Amygdala (tissue), 56 donors: ENCODE measurements at places on chromosomes 1 and 21.
A peak's percentile ranks its signal among the peaks of the same experiment; 100 is the strongest.

DNA sequence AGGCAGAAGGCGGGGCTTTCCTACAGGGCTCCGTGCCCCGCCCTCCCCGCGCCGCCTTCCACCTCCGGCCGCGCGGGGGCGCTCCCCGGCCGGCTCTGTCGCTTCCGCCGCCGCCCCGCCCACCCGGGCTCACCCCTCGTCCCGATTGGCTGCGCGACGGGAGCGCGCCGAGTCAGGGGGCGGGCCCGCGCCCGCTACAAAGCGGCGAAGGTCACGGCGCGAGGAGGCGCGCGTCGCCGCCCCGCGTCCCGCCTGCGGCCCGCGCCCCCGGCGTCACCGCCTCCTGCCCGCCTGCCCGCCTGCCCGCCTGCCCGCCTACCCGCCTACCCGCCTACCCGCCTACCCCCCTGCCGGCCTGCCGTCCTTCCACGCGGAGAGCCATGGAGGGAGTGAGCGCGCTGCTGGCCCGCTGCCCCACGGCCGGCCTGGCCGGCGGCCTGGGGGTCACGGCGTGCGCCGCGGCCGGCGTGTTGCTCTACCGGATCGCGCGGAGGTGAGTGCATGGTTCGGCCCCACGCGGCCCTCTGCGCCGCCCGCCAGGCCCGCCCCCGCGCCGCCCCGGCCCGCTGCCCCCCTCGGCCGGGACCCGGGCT, at the start of gene TMEM201:
TMEM201 (plus strand) TSS at position 361 of the 593 bp plus-strand sequence; CDS start at position 381, 20 bp downstream.
- peak; percentile 74 for DNase-seq

DNA sequence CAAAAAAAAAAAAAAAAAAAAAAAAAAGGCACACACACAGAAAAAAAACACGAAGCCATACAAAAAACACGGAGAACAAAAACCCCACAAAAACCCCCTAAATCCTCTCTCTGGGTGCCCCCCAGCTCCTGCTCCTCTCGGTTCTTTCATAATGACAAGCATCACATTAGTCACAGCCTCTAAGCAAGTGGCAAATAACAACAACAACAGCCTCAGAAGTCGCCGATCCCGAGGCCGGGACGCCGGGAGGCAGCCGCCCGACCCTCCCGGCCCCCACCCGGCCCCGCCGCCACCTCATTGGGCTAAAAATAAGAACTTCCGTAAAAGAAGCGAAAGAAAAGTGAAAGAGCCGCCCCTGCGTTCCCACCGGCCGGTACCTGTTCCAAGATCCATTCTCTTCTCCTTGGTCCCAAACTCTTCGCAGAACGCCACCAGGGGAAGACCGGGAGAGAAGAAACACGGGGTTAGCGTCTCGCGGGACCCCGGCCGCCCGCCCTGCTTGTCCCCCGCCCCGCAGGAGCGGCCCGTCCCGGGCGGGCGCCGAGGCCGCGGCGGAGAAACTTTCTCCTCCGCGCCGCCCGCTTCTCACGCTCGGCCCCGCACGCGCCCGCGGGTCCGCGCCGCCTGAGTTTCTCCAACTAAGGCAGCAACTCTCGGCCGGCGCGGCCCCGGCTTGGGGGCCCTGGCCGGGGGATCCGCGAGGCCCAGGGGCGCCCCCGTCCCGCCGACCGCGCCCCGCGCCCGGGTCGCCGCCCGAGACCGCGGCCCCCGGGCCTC, 102.8 kb downstream of the CASZ1 start:
- DNase-seq = no peak

DNA sequence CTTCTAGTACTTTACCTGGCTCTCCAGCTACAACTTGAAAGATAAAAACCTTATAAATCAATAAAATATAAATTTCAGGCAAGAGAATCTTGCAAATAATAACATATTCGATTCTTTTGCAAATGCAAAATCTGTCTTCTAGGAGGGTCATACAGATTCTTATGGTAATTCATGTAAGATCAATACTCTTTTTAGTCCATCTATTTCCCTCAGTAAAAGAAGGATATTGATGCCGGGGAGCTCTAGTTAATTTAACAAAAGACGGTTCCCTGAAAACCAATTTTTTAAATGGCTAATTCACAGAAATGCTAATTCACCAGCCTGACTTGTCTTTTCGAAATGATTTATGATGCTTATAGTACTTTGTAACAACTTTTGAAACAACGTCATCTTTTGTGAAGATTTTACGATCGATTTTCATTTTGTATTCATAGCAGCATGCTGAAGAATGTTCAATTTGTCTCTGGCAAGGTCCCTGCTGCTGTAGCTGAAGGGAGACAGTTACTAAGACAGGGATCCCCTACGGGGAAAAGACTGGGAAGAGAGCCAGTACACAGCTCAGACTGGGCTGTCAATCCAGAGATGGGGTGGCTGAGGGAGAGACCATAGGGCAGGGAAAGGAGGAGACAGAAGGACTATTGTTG, 90.6 kb upstream of the SPAG17 start:
- no peak for DNase-seq

- no peak for DNase-seq
These were observed 47.3 kb upstream of the LYPLAL1 start for GRCh38 chr1:219126377-219126776.

DNA sequence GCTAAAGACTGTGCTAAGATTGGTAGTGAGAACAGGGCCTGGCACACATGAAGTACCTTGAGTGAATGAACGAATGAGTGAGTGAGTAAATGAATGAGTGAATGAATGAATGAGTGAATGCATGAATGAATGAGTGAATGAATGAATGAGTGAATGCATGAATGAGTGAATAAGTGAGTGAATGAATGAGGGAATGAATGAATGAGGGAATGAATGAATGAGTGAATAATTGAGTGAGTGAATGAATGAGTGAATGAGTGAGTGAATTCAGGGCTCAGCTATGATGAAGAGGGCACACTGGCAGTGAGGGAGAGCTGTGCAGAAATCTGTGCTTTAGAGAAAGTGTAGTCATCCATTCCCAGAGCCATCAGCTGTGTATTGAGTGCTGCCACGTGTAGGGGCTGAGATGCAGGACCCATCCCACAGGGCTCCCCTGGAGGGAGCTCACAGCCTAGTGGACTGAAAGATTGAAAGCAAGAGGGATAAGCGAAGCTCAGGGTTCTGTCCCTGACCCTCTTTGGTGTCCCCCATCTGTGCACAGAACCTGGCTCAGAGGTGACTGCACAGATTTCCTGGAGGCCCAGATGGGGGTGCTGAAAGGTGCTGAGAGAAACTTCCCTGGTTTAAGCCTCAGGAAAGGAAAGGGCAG, 217.9 kb upstream of the VAMP3 start:
- no peak for DNase-seq

- DNase-seq = no peak
These were observed 3.7 kb downstream of the FBXO42 start for GRCh38 chr1:16348414-16349182.

DNA sequence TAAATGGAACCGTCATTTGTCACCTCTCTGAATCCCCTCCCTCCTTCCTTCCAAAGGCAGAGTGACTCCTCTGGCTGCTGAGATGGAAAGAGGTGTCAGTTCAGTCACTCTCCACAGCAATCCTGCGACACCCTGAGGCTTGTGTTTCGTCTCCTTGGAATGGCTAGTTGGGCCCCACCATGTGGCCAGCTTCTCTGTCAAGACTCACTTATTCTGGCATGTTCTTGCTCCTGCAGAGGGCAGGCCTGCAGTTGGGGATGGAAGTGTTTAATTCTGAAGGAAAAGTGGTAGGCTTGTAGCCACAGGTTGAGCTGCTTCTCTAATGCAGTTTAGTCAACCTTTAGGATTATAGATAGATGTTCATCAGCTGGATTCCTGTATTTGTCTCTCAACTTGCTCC, 149.6 kb downstream of the LMO4 start:
- DNase-seq = no peak
